ENCODE measurements at places on chromosomes 11 and 22. TPM values are rescaled to one million over a fixed set of nuclear protein-coding genes. Genes with fewer than 3 reads are reported as not detected.

GRCh38 chr11:70400643-70401042 lies 2.3 kb downstream of the CTTN start:
- 0 out of 2 replicates have a peak overlapping the region, but pooled peaks have one; percentile 43 for H3K27ac ChIP-seq
- H3K27me3 ChIP-seq, result no peaks in the 10 kb centered on the region
- H3K36me3 ChIP-seq, result peaks cover 12% of the 10 kb centered on the region
- DNase-seq, result no peak
- no peak overlapping the region for H3K4me3 ChIP-seq

- no peaks in the 10 kb centered on the region for H3K4me1 ChIP-seq
- DNase-seq, result no peak
- no peak overlapping the region for H3K4me3 ChIP-seq
- H3K27me3 ChIP-seq, result no peaks in the 10 kb centered on the region
- H3K36me3 ChIP-seq, result peaks cover 2% of the 10 kb centered on the region
Measured at GRCh38 chr22:20575724-20576444, 68.5 kb downstream of the MED15 start.

Gene OR8D1
- not detected for total RNA-seq

Gene TRIM48
- not detected for total RNA-seq

Gene OR51B4
- not detected for total RNA-seq

- H3K27ac ChIP-seq, result no peak overlapping the region
- no peaks in the 10 kb centered on the region for H3K27me3 ChIP-seq
- H3K36me3 ChIP-seq, result no peaks in the 10 kb centered on the region
- no peaks in the 10 kb centered on the region for H3K4me1 ChIP-seq
- DNase-seq, result peak; percentile 88
Measured at GRCh38 chr22:38824585-38824984, 19.2 kb downstream of the NPTXR start.

Gene EHD1
- 36.9 TPM for total RNA-seq

DNA sequence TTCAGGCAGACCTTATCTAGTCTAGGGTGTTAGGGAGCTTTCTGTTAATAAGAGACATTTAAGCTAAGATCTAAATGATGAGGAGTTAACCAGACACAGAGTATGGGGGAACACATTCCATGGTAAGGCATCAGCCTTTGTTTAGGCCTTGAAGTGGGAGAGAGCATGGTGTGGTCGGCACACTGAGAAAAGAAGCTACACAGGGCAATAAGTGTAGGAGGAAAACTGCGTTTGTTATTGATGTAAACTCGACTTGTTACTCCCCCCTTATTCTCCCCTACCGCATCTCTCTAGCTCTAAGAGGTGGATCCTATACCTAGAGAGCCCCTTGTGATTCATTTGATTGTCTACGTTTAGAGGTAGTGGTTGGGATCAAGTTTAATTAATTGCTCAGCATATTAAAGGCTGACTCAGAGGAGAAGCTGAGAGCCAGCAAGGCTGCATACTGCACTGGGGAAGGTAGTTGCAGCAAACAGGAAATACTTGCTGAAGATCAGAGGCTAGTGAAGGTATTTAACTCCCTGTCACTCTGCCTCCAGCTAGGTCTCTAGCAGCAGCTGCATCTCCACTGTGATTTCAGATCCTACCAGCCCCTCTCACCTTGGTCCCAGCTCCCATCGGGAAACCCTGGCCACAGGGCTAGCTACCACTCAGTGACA lies 86.8 kb upstream of the TEAD1 start:
- H3K27me3 ChIP-seq, result no peaks in the 10 kb centered on the region
- H3K4me1 ChIP-seq, result no peaks in the 10 kb centered on the region
- H3K27ac ChIP-seq, result no peak overlapping the region

DNA sequence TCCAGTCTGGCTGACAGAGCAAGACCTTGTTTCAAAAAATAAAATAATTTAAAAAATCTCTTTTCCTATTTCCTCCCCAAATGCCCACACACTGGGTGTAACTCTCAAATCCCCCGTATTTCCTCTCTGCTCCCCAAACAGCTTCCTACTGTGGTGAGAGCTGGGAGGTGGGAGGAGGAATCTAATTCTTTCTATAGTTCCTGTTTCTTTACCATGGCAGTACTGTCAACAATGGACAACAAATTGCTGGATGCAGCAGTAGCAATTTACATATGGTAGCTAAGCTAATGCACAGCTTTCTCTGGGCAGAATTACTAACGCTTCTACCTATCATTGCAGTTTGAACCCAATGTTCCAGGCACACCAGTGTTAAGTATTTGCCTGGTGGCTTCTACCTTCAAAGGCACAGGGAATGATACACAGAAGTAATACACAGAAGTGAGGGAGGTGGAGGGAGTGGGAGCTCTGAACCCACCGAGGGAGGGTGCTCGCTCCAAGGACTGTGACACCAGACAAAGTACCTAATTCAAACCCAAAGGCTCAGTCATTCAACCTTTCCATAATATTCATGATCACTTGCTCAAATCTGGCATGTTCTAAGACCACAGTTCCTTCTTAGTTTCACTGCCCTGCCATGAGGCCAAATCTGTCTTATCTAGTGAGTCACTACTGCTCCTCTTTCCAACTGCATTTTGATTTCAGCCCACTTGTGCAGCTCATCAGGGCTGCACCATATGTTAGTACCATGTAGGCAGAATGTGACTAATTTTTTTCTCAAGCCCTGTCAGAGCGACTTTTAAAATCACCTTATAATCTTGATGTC lies 37.9 kb downstream of the CELF1 start:
- no peaks in the 10 kb centered on the region for H3K36me3 ChIP-seq
- H3K4me1 ChIP-seq, result peaks cover 10% of the 10 kb centered on the region
- H3K27ac ChIP-seq, result 0 out of 2 replicates have a peak overlapping the region, but pooled peaks have one; percentile 40
- no peak overlapping the region for H3K4me3 ChIP-seq
- H3K27me3 ChIP-seq, result no peaks in the 10 kb centered on the region

Gene DRD4
- total RNA-seq, result 3.4 TPM

DNA sequence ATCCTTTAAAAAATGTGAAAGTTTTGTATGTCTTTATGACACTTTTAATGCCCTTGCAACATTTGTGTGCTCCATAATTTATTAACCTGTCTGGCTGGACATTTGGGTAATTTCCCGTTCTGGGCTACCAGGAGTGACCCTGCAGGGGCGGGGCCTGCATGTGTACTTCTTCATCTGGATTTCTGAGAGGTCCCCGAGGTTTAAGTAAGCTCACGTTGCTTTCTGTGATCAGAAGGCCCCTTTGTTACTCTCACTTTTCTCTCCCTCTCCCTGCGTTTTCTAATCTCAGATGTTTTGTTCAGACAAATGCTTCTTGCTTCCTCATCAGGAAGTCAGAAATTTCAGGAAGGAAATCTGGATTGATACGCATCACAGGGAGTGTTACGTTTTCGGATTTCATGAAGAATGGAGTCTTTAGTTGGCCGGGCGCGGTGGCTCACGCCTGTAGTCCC lies 78.9 kb upstream of the CRYBB3 start:
- DNase-seq, result no peak
- no peaks in the 10 kb centered on the region for H3K36me3 ChIP-seq
- no peak overlapping the region for H3K27ac ChIP-seq
- H3K27me3 ChIP-seq, result no peaks in the 10 kb centered on the region
- no peak overlapping the region for H3K4me3 ChIP-seq

Gene PDE2A
- 3.4 TPM for total RNA-seq

DNA sequence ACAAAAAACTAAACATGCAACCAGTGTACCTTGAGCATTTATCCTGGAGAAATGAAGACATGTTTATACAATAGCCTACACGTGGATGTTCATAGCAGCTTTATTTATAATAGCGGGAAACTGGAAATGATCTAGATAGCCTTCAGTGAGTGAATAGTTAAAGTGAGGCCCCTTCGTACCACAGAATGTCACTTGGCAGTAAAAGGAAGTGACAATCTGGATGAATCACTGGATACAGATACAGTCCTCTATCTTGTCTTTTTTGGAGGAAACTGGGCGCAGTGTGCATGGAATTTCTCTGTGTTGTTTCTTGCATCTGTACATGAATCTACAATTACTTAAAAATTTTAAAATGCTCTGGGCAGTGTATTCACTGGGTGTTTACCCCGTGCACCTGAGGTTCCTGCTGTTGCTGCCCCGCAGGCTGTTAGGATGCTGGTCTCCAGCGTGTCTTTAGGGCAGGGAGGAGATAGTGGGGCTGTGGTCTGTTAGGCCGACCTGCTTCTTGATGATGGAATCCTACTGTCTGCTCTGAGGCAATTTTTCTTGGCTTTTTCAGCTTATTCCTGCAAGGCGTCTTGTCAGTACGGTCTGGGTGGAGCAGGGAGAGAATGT lies 23.2 kb downstream of the DERL3 start:
- H3K36me3 ChIP-seq, result peaks cover 20% of the 10 kb centered on the region
- H3K27me3 ChIP-seq, result no peaks in the 10 kb centered on the region
- no peak overlapping the region for H3K27ac ChIP-seq
- no peak overlapping the region for H3K4me3 ChIP-seq

GRCh38 chr11:67489885-67490726 lies 7.3 kb downstream of the AIP start:
- no peaks in the 10 kb centered on the region for H3K4me1 ChIP-seq
- H3K27me3 ChIP-seq, result no peaks in the 10 kb centered on the region
- DNase-seq, result no peak
- H3K36me3 ChIP-seq, result peaks cover 2% of the 10 kb centered on the region
- H3K27ac ChIP-seq, result no peak overlapping the region

- H3K27ac ChIP-seq, result no peak overlapping the region
- no peaks in the 10 kb centered on the region for H3K27me3 ChIP-seq
- no peak for DNase-seq
- no peaks in the 10 kb centered on the region for H3K36me3 ChIP-seq
- peaks cover 6% of the 10 kb centered on the region for H3K4me1 ChIP-seq
Measured at GRCh38 chr22:29623059-29623458, 19.6 kb downstream of the NF2 start.

GRCh38 chr11:73239111-73239521 lies 21.0 kb downstream of the P2RY2 start:
- no peaks in the 10 kb centered on the region for H3K27me3 ChIP-seq
- H3K4me3 ChIP-seq, result no peak overlapping the region
- no peak for DNase-seq

Gene SPDYC
- not detected for total RNA-seq

Gene ENDOD1
- 2.5 TPM for total RNA-seq

DNA sequence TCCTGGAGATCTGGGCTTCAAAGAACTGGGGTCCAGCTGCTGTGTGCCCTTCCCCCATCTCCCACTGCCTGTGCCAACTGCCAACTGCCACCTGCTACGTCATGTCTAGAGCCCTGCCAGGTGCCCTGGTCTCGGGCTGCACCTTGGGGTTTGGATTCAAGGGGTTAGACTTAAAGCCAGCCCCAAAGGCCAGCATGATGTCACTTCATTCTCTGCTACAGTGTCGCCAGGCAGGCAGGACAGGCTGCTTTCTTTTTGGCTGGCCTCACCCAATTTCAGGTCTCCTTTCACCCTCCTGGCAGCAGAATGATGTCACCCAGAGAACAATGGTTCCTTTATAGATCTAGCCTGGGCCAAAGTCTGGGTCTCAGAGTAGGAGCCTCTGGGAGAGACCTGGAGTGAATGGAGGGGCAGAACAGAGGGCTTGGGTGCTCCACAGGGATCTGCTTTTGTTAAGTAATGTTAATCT lies 79.5 kb upstream of the CRYBB3 start:
- no peaks in the 10 kb centered on the region for H3K36me3 ChIP-seq
- H3K27me3 ChIP-seq, result no peaks in the 10 kb centered on the region
- DNase-seq, result no peak
- no peak overlapping the region for H3K27ac ChIP-seq
- H3K4me3 ChIP-seq, result no peak overlapping the region
- peaks cover 4% of the 10 kb centered on the region for H3K4me1 ChIP-seq

Gene CAPRIN1
- total RNA-seq, result 317 TPM

GRCh38 chr11:114192841-114193389 lies 103.3 kb upstream of the NNMT start:
- no peaks in the 10 kb centered on the region for H3K27me3 ChIP-seq
- no peak for DNase-seq
- no peaks in the 10 kb centered on the region for H3K4me1 ChIP-seq
- no peak overlapping the region for H3K27ac ChIP-seq

GRCh38 chr11:86551288-86552092 lies 120.9 kb downstream of the ME3 start:
- no peaks in the 10 kb centered on the region for H3K27me3 ChIP-seq
- no peak for DNase-seq
- H3K27ac ChIP-seq, result no peak overlapping the region
- no peaks in the 10 kb centered on the region for H3K4me1 ChIP-seq
- no peaks in the 10 kb centered on the region for H3K36me3 ChIP-seq

DNA sequence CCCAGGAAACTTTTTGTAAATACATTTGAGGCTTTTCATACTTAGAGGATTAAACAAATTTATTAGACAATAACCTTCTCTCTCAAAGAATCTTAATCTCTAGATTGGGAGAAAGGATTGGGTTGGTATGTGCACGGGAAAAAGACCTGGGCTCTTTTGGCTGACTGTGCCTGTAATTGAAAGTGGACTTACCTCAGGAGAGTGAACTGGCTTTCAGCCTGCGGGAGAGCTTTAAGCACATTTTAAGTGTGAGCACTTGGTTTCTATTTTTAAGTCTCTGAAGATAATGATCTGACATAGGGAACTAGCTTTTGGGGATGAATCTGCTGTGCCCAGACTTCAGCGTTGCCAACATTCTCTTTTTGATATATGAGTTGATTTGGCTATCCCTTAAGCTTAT lies 35.8 kb downstream of the UVRAG start:
- H3K4me3 ChIP-seq, result no peak overlapping the region
- no peaks in the 10 kb centered on the region for H3K4me1 ChIP-seq
- DNase-seq, result no peak
- no peak overlapping the region for H3K27ac ChIP-seq

GRCh38 chr11:112418438-112418837 lies 157.8 kb upstream of the PLET1 start:
- DNase-seq, result no peak
- H3K4me3 ChIP-seq, result no peak overlapping the region
- no peaks in the 10 kb centered on the region for H3K27me3 ChIP-seq
- no peak overlapping the region for H3K27ac ChIP-seq
- no peaks in the 10 kb centered on the region for H3K36me3 ChIP-seq
- no peaks in the 10 kb centered on the region for H3K4me1 ChIP-seq

Gene EHF
- not detected for total RNA-seq

GRCh38 chr22:39658367-39658766 lies 87.8 kb downstream of the CACNA1I start:
- H3K4me3 ChIP-seq, result no peak overlapping the region
- no peak overlapping the region for H3K27ac ChIP-seq
- H3K27me3 ChIP-seq, result peaks cover 12% of the 10 kb centered on the region
- H3K36me3 ChIP-seq, result no peaks in the 10 kb centered on the region

GRCh38 chr11:68398995-68399851 lies 61.3 kb upstream of the PPP6R3 start:
- H3K27me3 ChIP-seq, result no peaks in the 10 kb centered on the region
- no peaks in the 10 kb centered on the region for H3K4me1 ChIP-seq
- DNase-seq, result no peak
- no peak overlapping the region for H3K27ac ChIP-seq

DNA sequence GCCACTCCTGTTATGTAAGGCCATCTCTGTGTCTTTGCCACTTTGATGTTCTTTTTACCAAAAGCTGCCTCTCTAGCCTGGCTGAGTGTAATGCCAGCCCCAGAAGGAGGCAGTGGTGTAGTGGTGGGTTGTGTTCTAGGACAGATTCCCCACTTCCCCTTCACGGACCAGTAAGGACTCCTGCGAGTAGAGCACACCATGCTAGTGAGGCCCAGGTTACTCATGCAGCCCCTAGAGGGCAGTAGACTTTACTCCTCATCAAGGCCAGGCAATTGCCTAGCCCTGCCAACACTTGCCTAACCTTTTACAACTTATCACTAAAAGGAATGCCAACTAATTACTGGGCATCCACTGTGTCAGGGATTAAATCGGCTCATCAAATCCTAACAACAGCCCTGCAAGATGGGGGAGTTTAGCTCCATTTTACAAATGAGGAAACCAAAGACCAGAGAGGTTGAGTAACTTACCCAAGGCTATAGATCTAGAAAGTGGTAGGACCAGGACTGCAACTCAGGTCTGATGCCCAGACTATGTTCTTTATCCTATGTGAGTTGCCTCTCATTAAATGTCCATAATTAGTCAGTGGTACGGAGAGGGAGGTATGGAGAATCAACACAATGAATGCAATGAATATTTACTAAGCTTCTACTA lies 75.3 kb downstream of the APIP start:
- no peak overlapping the region for H3K27ac ChIP-seq
- no peaks in the 10 kb centered on the region for H3K4me1 ChIP-seq
- H3K27me3 ChIP-seq, result no peaks in the 10 kb centered on the region

Measured in H1 (cell line).